ENCODE measurements at places on chromosomes 4 and X.

GRCh38 chr4:54539500-54540029 is 118.2 kb upstream of the KIT start:
- DNase-seq = no peak

DNA sequence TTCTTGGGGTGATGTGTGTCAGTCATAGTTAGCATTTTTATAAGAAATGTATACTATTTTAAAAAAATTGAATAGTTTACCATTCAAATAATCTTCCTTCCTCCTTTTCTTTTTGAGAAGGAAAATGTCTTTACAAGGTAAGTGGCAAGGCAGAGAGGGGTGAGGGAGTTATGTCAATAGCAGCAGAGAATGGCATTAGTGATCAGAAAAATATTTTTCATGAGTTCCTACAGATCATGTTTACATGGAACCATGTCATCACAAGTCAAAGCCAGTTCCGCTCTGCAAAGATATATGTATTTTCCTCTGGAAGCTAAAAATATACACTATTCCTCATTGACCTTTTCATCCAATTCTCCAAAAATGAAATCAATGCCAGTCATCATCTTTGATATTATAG is 67.3 kb downstream of the PTPN13 start:
- no peak for DNase-seq

GRCh38 chr4:152172146-152172545 is 363.7 kb downstream of the FBXW7 start:
- no peak for DNase-seq

DNA sequence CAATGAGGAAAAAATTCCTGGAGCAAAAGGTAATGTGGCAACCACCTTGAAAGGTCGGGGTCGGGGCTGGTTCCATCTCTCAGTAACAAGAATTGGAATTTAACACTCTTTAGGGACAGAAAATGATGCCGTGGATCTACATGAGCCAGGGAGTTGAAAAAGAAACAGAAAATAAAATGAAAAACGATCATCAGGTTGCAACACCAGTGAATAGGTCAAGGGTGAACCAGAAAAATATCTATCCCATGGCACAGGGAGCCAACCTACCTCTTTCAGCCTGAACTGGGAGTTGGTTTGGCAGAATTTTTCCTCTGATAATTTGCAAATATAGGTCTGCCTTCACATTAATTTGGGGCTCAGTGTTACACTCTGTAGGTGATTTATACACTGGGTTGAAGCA is 93.7 kb downstream of the C4orf33 start:
- DNase-seq = no peak

DNA sequence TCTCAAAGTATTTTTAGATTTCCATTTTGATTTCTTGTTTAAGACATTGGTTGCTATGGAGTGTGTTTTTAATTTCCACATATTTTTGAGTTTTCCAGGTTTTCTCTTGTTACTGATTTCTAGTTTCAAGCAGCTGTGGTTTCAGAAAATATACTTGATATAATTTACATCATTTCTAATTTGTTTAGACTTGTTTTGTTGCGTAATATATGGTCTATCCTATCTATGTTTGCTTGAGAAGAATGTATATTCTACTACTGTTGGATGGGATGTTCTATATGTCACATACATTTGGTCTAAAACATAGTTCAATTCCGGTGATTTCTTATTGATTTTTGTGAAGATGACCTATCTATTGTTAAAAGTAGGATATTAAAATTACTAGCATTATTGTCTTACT is 170.5 kb upstream of the EMCN start:
- DNase-seq = no peak

DNA sequence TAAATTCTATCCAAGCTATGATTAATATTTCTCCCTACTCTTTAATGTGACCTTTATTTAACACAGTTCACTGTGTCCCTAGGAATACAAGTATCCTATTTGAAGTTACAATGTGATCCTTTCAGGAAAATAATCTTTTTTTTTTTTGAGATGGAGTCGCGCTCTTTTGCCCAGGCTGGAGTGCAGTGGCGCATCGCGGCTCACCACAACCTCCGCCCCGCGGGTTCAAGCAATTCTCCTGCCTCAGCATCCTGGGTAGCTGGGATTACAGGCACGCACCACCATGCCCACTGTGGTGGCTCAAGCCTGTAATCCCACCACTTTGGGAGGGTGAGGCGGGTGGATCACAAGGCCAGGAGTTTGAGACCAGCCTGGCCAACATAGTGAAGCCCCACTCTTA is 21.9 kb downstream of the TBCK start:
- DNase-seq = no peak

GRCh38 chrX:55451990-55452832 is at the start of gene MAGEH1:
Gene MAGEH1 (plus strand): TSS chrX:55452127. CDS start chrX:55452375, 248 bp downstream.
- no peak for DNase-seq

DNA sequence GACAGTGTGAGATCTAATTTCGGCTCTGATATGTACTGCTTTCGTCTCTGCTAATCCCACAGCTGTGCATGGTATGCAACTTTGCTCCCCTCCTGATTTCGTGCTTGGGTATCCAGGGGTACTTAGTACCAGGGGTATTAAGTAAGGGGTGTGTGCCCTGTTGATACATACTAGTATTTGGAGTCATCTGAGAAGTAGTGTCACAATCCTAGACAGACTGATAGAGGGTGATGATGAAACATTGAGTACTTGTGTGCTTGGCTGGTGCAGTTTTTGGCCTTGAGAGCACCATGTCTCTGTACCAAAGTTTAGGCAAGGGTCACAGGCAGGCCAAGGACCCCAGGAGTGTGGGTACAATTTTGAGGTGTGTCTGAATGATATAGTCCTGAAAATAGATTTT is 10.9 kb downstream of the GPAT3 start:
- no peak for DNase-seq

GRCh38 chrX:51456246-51456645 is 40.1 kb downstream of the NUDT11 start:
- no peak for DNase-seq

- no peak for DNase-seq
These were observed 72.1 kb downstream of the COL4A5 start for GRCh38 chrX:108511721-108512120.

DNA sequence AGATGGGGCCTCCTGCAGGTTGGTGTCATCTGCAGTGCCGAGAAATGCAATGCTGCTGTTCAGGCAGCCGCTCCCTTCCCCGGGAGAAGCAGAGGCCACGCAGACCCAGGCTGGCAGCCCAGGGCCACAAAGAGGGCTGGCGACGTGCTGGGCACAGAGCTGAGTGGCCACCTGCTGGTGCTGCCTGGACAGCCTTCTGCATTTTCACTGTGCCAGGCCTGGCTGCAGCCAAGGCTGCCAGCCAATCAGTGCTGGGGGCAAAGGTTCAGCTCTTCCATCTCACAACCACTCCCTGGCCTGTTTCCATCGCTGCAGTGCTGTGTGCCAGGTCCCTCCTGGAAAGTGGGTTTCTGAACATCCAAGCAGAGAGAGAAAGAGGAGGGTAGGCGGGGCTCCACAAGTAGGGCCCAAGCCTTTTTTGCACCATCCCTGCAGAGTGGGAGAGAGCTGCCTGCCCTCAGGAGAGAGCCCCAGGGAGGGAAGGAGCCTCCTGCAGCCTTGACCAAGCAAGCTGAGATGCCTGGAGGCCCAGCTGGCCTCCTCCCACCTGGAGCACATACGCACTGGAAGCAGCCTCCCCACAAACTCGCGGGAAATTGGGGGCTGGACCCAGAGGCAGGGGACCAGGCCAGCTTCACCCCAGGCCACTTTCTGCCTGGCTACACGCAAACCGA is 20.1 kb downstream of the ADRA2C start:
- no peak for DNase-seq

All from HCT116 (cell line).